ENCODE measurements at places on chromosomes 11 and 22. TPM values are rescaled to one million over a fixed set of nuclear protein-coding genes. Genes with fewer than 3 reads are reported as not detected.

GRCh38 chr11:77167111-77167626 lies 39.1 kb downstream of the MYO7A start:
- no peak overlapping the region for H3K27ac ChIP-seq
- no peak overlapping the region for H3K4me3 ChIP-seq
- no peaks in the 10 kb centered on the region for H3K4me1 ChIP-seq

The C11orf54 gene
- total RNA-seq: 26.1 TPM

The OR2AT4 gene
- total RNA-seq: not detected

The PGA3 gene
- total RNA-seq: not detected

- no peaks in the 10 kb centered on the region for H3K36me3 ChIP-seq
- no peak for DNase-seq
- H3K27ac ChIP-seq: no peak overlapping the region
- H3K4me3 ChIP-seq: no peak overlapping the region
Measured at GRCh38 chr22:22031183-22031945, 48.8 kb upstream of the TOP3B start.

- no peaks in the 10 kb centered on the region for H3K36me3 ChIP-seq
- H3K27ac ChIP-seq: no peak overlapping the region
- no peaks in the 10 kb centered on the region for H3K4me1 ChIP-seq
- DNase-seq: no peak
Measured at GRCh38 chr11:116644941-116645305, 127.9 kb downstream of the BUD13 start.

DNA sequence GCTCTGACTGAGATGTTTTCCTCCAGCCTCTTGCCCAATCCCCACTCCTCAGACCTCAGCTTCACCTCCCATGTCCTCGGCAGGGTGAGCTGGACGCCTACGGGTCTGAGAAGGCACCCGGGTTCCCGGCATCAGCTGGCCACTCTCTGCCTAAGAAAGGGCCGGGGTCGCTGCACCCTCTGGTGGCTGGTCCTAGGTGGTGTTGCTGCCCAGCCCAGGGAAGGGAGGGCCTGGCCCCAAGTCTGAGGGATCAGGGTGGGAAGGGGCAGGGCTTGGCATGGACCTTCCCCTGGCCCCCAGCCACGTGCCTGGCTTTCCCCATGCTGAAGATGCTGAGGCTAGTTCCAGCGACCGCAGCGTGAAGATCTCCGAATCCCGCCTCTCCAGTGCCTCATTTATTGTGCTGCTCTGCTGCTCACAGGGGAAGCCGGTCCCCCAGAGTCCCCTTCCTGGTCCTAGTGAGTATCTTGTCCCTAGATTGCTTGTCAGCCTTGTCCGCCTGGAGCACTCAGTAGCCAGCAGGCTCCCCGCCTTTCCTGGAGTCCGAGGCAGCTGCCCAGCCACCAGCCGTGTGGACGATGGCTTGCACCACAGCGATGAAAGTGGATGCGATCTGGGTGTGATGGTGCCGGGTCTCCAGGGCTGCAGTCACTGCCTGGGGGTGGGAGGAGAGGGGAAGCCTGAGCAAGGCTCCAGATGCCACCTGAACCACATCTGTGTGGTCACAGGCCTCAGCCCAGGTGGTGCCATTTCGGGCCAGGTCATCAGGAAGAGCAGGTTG lies 2.9 kb upstream of the GGT5 start:
- H3K27me3 ChIP-seq: no peaks in the 10 kb centered on the region
- no peaks in the 10 kb centered on the region for H3K36me3 ChIP-seq
- H3K4me3 ChIP-seq: no peak overlapping the region
- peaks cover 20% of the 10 kb centered on the region for H3K4me1 ChIP-seq

- H3K36me3 ChIP-seq: no peaks in the 10 kb centered on the region
- no peak overlapping the region for H3K4me3 ChIP-seq
- no peak for DNase-seq
- H3K27ac ChIP-seq: no peak overlapping the region
Measured at GRCh38 chr11:35717043-35717442, 54.5 kb downstream of the TRIM44 start.

- no peak overlapping the region for H3K4me3 ChIP-seq
- no peak overlapping the region for H3K27ac ChIP-seq
- no peaks in the 10 kb centered on the region for H3K4me1 ChIP-seq
- H3K27me3 ChIP-seq: peaks cover 67% of the 10 kb centered on the region
Measured at GRCh38 chr11:45361551-45361950, 75.4 kb upstream of the SYT13 start.

DNA sequence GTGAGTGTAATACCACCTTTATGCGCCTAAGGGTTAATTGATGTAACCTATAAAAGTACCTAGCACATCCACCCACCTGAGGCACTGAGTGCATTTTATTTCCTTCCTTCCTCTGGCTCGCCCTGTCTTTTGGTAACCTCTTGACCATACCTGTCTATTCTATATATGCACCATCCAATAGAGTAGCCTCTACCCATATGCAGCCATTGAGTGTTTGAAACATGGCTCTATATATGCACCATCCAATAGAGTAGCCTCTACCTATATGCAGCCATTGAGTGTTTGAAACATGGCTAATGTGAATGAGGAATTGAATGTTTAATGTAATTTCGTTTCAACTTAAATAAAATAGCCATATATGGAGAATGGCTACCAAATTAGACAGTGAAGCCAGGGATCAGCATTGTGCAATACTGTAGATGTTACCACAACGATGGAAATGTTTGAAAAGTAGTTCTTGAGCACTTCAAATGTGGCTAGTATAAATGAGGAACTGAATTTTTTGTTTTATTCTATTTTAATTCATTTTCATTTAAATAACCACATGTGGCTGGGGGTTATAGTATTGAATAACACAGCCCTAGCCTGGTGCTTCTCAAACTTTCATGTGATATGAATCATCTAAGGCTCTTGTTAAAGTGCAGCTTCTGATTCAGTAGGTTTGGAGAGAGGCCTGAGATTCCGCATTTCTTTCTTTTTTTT lies 33.8 kb downstream of the SLC35F2 start:
- H3K36me3 ChIP-seq: no peaks in the 10 kb centered on the region
- no peaks in the 10 kb centered on the region for H3K27me3 ChIP-seq
- H3K4me3 ChIP-seq: no peak overlapping the region
- H3K27ac ChIP-seq: no peak overlapping the region
- DNase-seq: no peak
- H3K4me1 ChIP-seq: peaks cover 56% of the 10 kb centered on the region

GRCh38 chr22:36067235-36067558 lies 38.6 kb upstream of the RBFOX2 start:
- H3K27ac ChIP-seq: no peak overlapping the region
- no peaks in the 10 kb centered on the region for H3K27me3 ChIP-seq

DNA sequence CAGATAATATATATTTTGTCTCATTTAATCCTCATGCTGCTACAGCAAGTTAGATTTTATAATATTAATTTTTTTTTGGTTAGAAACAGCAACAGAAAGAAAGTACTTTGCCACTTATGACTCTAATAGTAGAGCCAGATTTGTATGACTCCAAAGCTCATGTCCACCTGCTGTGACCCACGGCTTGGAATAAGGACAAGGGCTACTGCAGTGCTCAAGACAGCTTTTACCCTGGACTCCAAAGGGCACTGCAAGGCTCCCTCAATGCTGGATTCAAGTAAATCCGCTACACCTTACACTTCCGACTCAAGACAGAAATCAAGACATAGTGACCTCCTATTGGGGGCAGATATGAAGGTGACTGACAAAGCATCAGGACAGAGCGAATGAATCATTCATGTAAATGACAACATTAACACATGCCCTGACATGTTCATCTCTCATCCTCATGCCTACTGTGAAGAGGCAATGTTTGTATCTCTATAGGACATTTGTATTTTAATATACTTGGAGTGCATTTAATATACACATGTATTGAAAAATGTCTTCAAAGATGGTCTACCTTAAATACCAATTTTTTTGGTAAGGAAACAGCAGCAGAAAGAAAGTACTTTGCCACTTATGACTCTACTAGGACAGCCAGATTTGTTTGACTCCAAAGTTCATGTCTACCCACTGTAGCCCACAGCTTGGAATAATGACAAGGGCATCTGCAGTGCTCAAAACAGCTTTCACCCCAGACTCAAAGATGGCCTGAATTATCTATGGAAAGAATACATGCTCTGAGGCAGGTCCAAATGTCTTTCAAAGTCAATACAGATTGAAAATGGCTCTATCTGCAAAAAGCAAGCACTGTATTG lies 375.6 kb upstream of the CCDC90B start:
- DNase-seq: no peak
- no peak overlapping the region for H3K27ac ChIP-seq
- H3K4me3 ChIP-seq: no peak overlapping the region

GRCh38 chr22:29190051-29190450 lies 15.6 kb upstream of the EMID1 start:
- no peak for DNase-seq
- no peaks in the 10 kb centered on the region for H3K36me3 ChIP-seq
- H3K4me1 ChIP-seq: no peaks in the 10 kb centered on the region
- H3K4me3 ChIP-seq: no peak overlapping the region

DNA sequence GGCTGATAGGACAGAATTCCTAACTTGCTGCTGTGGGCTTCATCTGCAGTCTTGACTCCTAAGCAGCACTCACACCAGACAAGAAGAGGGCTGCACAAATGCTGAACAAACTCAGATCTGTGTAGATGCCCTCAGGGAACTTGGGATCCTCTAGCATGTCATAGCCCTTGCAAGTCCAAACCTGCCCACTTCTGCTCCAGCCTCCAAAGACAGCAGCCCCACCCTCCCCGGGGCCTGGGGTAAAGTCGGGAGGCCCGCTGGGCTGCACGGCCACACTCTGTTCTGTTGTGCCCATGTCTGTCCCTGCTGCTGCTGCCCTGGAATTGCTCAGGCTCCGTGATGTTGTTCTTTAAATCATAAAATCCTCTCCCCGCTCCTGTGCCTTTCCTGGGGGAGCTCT lies 28.3 kb downstream of the DRD2 start:
- no peaks in the 10 kb centered on the region for H3K4me1 ChIP-seq
- no peak overlapping the region for H3K4me3 ChIP-seq
- H3K27ac ChIP-seq: no peak overlapping the region
- no peak for DNase-seq
- no peaks in the 10 kb centered on the region for H3K36me3 ChIP-seq

The OR51E2 gene
- total RNA-seq: not detected

DNA sequence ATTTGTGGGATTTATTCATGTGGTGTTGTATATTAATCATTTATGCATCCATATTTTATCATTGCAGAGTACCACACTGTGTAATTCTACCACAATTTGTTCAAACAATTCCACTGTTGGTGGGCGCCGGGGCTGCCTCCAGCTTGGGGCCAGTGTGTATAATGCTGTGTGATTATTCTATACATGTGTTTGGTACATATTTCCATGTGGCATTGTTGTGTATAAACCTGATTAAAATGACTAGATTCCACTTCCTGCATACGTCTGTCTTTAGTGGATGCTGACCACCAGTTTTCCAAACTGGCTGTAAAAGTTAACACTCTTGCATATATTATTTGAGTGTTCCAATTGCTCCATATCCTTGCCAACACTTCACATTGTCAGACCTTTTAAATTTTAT lies 1213.8 kb downstream of the TBC1D22A start:
- H3K27me3 ChIP-seq: no peaks in the 10 kb centered on the region
- H3K36me3 ChIP-seq: no peaks in the 10 kb centered on the region
- H3K4me1 ChIP-seq: no peaks in the 10 kb centered on the region
- H3K27ac ChIP-seq: no peak overlapping the region

The CARNS1 gene
- 1.0 TPM for total RNA-seq

The NAALAD2 gene
- total RNA-seq: not detected

- H3K27me3 ChIP-seq: no peaks in the 10 kb centered on the region
- H3K4me3 ChIP-seq: peak overlapping the region; percentile 10
- no peaks in the 10 kb centered on the region for H3K36me3 ChIP-seq
- peak; percentile 77 for DNase-seq
- peaks cover 4% of the 10 kb centered on the region for H3K4me1 ChIP-seq
Measured at GRCh38 chr11:88535916-88536547, 198.5 kb upstream of the CTSC start.

GRCh38 chr22:42225841-42226240 lies 44.6 kb downstream of the TCF20 start:
- no peak for DNase-seq
- H3K27ac ChIP-seq: no peak overlapping the region
- H3K36me3 ChIP-seq: no peaks in the 10 kb centered on the region
- no peaks in the 10 kb centered on the region for H3K27me3 ChIP-seq
- H3K4me3 ChIP-seq: no peak overlapping the region

GRCh38 chr22:29710922-29711593 lies 8.7 kb upstream of the CABP7 start:
- H3K4me3 ChIP-seq: no peak overlapping the region
- DNase-seq: no peak
- no peaks in the 10 kb centered on the region for H3K27me3 ChIP-seq

The SYT9 gene
- not detected for total RNA-seq

The TLCD5 gene
- total RNA-seq: 9.1 TPM

GRCh38 chr11:72594493-72595291 lies 79.5 kb downstream of the PDE2A start:
- no peaks in the 10 kb centered on the region for H3K36me3 ChIP-seq
- no peaks in the 10 kb centered on the region for H3K4me1 ChIP-seq
- no peak overlapping the region for H3K4me3 ChIP-seq
- H3K27me3 ChIP-seq: no peaks in the 10 kb centered on the region

The KIF18A gene
- 50.7 TPM for total RNA-seq
